ENCODE measurements at places on chromosomes 5 and 9.

DNA sequence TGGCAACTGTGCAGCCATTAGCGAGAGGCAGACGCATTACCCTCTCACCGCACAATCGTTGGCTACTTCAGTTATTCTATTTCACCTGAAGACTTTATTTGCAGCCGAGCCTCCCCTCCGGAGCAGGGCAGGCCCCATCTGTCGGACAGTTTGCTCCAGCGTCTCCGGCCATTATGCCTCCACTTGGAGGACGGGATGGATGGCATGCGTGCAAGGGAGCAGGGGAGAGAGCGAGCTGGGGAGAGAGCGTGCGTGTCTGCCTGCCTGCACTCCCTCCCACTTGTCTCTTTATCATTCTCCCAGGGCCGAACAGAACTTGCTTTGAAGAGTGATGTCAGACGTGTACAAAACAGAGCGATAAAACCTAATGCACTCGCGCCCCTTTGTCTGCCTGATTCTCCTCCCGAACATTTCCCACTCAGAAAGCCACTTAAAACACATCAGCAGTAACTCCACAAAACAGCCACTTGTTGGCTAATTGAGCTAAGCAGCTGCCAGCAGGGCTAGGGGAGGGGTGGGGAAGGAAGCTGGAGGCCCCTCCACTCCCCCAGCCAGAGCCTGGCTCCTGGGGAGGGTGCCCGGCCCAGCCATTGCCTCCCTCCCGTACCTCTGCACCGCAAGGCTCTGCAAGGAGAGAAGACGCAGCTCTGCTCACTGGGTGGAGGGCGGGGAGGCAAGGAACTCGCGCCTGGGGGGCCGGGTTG, 43.4 kb upstream of the FUBP3 start:
- DNase-seq, result no peak

DNA sequence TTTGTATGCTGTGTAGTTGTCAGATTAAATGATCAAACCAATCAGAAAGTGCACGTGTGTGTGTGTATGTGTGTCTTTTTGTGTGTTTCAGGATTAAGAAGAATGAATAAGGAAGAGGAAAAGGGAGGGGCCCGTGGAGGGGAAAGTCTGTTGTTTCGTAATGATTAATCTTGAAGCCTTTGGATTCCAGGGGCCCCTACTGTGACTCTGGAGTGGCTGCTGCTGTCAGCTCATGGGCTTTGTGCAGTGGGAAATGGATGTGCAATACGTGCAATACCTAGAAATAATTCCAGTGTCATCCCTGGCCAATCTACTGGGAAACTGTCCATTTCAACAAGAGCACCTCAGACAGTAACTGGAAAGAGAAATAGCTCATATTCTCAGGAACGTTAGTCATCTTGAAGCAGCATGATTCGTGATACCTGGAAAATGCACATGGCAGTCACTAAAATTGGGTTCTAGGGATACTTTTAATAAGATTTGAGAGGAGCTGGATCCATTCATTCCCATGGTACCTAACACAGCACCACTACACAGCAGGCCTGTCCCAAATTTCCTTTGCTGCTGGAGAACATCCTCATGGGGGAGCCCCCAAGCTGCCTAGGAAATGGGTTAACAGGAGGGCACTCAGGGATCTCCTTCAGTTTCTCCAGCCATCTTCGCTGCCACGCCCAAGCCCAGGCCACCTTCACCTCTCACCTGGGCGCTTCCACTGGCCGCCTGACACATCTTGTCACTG, 186.3 kb downstream of the NR3C1 start:
- DNase-seq, result no peak

GRCh38 chr9:86043999-86044398, 55.4 kb downstream of the GOLM1 start:
- no peak for DNase-seq

DNA sequence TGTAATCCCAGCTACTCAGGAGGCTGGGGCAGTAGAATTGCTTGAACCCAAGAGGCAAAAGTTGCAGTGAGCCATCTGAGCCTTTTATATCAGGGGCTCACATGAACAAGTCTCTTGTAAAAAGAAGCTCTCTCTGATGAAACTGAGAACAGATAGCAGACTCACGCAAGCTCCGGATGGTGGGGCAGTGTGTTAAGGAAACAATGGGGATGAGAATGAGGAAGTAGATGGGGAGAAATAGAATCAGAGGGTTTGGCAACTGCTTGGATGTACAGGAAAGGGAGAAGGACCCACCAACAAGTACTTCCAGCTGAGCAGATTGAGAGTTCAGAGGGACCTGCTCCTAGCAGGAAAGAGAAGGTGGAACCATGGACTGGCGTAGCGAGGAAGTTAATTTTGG, 18.6 kb downstream of the TMEM252 start:
- DNase-seq, result no peak

DNA sequence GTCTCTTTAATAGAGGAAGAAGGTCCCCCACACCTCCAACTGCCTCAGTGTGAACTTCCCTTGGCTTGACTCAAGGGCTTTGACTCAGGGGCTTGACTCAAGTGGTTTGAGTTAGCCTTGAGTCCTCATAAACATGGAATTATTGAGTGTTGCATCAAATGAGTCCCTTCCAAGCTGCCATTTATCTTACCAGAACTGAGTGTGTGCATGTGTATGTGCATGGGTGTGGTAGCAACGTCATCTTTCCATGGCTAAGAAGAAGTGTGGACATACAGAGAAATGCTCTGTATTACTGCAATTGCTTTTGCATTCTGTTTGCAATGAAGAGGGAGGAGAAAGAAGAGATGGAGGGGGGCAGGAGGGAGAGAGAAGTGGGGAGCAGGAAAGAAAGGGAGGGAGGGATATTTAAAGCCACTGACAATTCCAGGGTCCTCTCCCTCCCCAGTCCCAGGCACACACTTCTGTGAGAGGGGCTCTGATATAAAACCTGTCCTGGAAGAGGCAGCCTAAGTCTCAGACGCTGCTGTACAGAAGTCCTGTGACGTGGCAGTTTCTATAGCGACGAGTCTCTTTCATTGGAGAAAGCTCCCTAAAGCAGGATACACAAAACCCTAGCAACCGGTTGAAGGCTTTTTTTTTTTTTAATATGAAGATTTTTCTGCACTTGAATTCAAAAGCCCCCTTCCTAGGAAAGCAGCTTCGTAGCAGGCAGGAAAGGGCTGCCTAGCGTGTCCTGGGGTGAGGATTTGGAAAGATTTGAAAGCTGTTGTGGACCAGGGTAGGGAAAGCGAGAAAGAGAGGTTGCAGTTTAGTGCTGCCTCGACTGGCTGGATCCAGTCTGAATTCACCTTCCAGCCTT, 93.3 kb upstream of the MAP1B start:
- DNase-seq, result peak; percentile 80

- DNase-seq, result no peak
Measured at GRCh38 chr5:132788508-132788907, 11.5 kb upstream of the SEPTIN8 start.

DNA sequence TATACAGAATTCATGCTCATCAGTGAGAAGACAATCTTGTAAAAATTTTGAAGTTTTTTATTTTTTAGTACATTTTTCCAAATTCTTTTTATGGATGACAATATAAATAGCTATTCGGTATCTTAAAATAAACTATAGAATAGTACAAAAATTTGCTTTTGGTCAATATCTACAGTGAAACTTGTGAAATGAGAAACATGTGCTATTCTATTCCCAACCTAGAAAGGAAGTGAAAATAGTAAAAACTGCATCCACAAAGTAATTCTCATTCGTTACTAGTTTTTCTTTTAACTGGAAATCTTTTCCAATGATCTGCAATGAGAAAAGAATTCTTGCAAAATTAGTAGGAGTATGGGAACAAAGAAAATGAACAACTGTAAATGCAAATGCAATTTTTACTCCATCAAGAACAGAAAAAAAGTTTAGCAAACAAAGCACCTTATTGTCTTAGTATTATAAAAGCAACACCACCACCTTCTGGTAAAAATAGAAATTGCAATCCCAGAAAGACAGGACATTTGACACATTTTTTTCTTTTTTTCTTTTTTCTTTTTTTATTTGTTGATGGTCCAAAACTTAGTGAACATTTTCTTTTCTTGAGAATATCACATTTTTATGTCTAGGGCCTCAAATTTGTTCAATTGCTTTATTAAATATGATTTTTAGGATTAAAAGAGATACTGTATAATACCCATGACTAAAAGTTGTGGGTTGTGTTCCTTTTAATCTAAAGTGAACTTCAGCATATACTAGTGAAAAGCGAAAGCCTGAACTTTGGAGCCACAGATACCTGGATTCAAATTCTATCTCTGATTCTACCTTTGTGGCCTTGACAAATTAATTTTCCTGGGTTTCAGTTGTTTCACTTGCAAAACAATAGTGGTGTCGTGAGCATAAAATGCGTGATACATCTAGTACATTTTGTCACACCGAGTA, 72.3 kb downstream of the SLCO4C1 start:
- DNase-seq, result peak; percentile 32

DNA sequence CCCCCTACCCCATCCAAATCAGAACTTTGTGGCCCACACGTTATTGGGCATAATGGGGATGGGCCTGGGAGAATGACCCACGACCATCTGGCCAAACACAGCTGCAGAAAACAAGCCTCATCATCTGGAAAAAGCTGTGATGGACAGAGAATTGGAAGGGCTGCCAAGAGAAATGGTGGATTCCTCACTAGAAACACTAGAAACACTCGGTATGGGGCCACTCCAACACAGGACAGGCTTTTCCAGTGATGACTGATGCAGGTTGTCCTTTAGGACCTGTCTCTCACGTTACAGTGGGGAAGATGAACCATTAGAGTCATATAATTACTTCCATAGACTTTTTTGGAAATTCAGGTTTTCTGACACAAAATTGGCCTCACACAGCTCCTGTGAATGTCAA, 172.4 kb upstream of the TARS1 start:
- DNase-seq, result no peak

Data from neuronal stem cell (in vitro differentiated cells).